Inflammatory macrophage (primary cell): ENCODE measurements at places on chromosomes 12 and 14.

- no peak for DNase-seq
Measured at GRCh38 chr12:113184098-113184899, 979 bp downstream of the DDX54 start.

DNA sequence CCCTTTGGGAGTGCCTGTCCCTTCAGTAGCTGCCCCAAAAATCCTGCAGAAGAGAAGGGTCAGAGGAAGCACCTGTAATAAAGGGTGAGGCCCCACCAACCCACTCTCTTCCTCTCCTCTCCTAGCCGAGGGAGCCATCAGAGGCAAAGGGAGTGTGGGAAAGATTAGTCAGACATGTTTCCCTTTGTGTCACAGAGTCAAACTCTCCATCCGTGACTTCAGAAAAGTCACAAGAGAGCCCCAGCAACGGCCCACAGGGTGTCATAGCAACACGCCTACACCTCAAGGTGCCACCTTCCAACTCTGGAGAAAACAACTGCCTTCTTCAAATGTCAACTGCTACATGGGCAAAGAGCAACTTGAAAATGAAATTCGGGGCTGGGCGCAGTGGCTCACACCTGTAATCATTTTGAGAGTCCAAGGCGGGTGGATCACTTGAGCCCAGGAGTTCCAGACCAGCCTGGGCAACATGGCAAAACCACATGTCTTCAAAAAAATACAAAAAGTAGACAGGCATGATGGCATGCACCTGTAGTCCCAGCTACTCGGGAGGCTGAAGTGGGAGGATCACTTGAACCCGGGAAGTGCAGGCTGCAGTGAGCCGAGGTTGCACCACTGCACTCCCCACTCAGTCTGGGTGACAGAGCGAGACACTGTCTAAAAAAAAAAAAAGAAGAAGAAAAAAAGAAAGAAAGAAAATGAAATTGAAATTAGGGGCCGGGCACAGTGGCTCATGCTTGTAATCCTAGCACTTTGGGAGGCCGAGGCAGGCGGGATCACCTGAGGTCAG lies 17.7 kb upstream of the CD27 start:
- DNase-seq, result peak; percentile 75

DNA sequence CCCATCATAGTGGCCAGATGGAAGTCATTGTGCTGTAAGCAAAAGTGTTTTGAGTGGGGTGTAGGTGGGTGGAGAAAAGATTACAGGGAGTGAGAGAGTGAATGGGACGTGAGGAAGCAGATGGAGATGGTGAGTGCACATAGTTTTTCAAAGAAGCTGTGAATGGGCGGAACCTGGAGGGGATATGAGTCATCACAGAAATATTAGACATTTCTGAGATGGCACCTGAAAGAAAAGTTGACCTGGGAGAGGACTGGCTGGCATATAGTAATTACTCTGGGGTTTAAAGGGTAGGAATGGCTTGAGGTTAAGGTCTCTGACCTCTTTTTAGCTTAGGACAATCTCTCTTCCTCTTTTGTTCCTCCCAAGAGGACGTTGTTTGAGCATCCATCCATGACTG lies 50.5 kb downstream of the ANO4 start:
- DNase-seq, result no peak

GRCh38 chr12:27580561-27581330 lies 56.7 kb downstream of the PPFIBP1 start:
- no peak for DNase-seq

DNA sequence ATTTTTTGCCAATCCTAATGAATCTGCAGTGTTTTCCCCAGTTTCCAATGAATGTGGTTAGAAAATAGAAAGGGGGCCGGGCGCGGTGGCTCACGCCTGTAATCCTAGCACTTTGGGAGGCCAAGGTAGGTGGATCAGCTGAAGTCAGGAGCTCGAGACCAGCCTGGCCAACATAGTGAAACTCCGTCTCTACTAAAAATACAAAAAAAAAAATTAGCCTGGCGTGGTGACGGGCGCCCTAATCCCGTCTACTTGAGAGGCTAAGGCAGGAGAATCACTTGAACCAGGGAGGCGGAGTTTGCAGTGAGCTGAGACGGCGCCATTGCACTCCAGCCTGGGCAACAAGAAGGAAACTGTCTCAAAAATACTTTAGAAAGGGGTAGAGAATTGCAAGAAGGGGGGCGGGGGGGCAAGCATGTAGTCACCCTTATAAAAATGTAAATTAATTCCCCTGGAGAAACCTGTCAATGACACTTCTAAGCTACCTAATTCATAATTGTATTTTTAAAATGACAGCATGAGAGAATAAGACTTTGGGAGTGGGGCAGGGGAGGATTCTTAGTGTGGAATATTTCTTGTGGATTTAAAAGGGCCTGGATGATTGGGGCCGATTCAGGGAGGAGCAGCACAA lies 1.7 kb downstream of the KLHDC2 start:
- no peak for DNase-seq

GRCh38 chr12:84658877-84659276 lies 253.7 kb downstream of the SLC6A15 start:
- no peak for DNase-seq

DNA sequence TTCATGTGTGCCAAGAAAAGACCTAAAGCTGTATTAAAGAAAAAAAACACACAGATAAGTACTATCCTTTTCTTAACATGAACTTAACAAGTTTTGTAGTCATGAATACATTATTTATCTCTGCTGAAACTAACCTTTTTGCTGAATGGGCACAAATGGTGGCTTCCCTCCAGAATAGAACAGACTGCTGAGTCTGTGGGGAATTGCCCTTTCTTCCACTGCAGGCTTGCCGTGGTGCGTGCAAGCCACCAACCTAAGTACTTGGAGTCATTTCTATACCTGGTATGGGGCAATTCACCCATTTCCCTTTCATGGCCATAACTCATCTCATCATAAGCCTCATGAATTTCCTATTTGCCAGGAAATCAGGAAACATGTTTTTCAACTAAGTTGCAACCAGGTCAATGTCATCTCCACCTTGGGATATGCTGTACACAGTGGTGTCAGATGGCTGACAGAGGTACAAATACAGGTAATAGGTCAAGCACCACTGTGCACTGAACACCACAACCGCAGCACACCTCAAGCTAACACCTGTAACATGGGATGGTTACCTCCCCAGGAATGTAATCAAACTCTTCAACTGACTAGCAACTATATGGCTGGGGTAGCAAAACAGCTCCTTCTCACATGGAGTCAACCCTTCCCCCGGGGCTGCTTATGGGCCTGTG lies 49.9 kb downstream of the CATSPERB start:
- DNase-seq, result no peak

DNA sequence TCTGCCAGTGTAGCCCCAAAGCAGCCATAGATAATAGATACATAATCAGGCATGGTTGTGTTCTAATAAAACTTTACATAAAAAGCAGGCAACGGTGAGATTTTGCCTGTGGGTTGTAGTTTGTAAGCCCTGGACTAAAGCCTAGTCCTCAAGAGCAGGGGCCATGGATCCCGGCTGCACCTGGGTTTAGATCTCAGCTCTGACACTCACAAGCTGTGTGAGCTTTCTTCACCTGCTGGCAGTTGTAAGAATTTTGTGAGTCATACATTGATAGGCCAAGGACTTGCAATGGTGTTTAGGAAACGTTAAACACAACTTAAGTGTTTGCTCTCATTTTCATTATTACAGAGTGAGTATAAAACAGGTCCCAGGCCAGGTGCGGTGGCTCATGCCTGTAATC lies 395.8 kb upstream of the TBX3 start:
- no peak for DNase-seq

DNA sequence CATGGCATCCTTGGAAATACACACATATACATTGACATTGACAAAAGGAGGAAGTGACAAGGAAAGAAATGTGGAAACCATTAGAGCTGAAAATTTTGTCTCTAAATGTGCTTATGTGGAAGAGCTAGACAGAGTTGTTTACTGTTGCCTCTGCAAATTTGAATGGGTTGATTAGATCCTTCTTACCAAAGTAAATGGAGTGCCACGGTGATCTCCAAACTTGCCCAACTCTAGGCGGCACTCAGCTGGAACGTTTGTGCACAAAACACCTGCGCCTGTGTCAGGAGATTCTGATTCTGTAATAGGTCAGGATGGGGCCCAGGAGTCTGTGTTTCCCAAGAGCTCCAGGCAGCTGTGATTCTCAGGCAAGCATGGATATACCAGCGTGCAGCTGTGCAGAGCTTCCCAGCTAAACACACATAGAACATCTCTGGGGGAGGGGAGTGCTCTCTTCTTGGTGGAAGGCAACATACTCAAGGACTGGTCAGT lies 77.8 kb upstream of the BDKRB2 start:
- no peak for DNase-seq

- peak; percentile 46 for DNase-seq
Measured at GRCh38 chr14:72155379-72155993, 223.3 kb downstream of the RGS6 start.

DNA sequence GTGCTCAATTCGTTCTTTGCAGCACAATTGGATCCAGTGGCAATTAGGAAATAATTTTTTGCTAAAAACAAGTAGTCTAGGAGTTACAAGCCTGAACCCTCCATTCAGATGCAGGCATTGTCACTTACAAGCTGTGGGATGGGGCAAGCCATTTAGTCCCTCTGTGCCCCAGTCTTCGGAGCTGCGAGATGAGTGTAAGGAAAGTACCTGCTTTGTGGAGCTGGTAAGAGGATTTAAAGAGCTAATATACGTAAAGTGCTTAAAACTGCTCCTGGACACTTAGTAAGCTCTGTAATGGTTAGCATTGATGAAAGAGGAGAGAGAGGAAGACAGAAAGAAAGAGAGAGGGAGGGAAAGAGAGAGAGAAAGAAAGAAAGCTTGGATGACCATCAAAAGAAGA lies 112.5 kb downstream of the LGMN start:
- no peak for DNase-seq

DNA sequence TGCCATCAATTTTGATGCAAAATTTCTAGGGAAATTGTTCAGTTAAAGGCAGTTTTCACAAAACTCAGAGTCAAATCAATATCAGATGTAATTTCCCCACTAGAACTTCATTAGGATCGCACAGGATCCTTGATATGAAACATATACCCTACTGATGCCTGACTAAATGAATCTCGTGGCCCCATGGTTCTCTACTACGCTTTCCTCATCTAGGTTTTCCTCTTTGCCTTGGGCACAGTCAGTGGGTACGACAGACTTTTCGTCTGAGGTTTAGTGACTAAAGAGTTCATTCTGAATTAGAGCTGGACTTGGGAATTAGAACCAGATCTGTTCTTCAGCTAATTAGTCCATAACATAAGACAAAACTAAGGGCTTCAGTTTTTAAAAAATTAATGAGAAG lies 42.5 kb upstream of the GNPNAT1 start:
- DNase-seq, result no peak

- DNase-seq, result no peak
Measured at GRCh38 chr12:31369712-31370521, 44.0 kb upstream of the SINHCAF start.

DNA sequence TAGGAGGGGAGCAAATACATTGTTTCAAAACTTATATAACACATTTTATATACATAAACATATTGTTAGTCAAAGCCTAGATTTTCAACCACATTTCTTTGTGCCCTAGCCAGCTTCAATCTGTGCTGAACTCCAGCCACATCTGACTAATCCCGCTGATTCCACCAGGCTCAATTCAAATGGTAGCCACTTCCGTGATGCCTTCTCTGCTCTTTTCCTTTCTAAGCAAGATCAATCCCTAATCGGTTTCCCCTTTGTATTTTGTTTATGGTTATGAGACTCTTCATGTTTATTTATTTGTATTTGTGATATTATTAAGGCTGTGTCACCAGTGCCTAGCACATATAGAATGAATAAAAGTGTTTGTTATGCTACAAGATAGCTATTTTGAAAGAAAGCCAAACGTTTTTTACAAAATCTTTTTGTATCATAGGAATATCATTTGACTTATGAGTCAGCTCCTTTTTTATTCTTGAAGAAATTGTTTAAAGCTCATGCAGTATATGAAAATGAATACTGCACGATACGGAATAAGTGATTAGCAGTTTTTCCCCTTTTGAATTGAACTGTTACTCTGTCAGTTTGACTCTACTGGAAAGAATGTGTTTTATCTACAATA lies 110.2 kb downstream of the PLEKHA5 start:
- DNase-seq, result no peak

- DNase-seq, result no peak
Measured at GRCh38 chr14:96299441-96299840, 43.4 kb downstream of the BDKRB1 start.

GRCh38 chr14:72754949-72755348 lies 139.0 kb downstream of the DPF3 start:
- DNase-seq, result no peak

- DNase-seq, result no peak
Measured at GRCh38 chr14:105493921-105494605, 3.0 kb downstream of the TEDC1 start.

GRCh38 chr12:91256411-91256810 lies 73.8 kb upstream of the DCN start:
- no peak for DNase-seq

DNA sequence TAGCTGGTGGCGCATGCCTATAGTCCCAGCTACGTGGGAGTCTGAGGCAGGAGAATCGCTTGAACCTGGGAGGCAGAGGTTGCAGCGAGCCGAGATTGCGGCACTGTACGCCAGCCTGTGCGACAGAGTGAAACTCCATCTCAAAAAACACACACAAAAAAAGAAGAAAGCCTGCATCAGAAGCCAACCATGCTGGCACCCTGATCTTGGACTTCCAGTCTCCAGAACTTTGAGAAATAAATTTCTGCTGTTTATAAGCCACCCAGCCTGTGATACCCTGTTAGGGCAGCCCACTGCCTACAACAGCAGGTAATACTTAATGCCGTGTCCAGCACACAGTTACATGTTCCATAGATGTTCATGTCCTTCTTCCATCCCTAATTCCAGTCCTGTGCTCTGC lies 62.7 kb downstream of the NDUFA12 start:
- DNase-seq, result no peak

- DNase-seq, result no peak
Measured at GRCh38 chr12:108465417-108465816, 49.7 kb upstream of the FICD start.

GRCh38 chr12:6163416-6164060 lies 36.7 kb upstream of the CD9 start:
- peak; percentile 64 for DNase-seq

DNA sequence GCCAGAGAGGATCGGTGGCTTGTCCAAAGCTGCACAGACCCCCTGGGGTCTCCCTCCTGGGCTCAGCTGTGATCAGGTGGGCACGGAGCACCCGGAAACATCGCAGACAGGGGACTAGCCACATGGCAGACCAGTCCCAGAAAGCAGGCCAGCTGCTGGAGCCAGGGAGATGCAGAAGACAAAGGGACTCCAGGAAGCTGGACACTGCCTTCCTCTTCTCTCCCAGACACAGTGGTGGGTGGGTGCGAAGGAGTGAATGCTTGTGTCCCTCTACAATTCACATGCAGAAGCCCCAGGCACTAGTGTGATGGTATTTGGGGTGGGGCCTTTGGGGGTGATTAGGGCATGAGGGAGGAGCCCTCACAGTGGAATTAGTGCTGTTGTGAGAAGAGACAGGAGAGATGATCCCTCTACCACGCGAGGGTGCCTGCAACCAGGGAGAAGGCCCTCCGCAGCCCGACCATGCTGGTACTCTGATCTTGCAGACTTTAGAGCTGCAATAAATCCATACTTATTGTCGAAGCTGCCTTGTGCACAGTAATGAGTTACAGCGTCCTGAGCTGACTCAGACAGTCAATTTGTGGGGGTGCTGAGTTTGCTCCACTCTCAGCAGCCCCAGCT lies 95.2 kb downstream of the CALM1 start:
- DNase-seq, result no peak

GRCh38 chr12:685388-685787 lies 22.1 kb upstream of the NINJ2 start:
- DNase-seq, result peak; percentile 81
